ENCODE measurements at places on chromosomes 13 and 19.
A peak's percentile ranks its signal among the peaks of the same experiment; 100 is the strongest.

DNA sequence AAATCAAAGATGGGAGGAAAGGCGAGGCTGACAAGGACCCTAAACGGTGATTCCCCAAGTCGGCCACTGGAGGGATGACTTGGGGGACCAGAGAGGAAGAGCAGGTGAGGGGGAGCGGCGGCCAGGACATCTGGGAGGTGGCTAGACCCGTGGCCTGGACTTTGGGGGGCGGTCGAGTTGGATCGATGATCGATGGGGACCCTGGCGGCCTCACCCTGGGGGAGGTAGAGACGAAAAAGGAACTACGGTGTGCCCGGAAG is 7.7 kb upstream of the CIRBP start:
- DNase-seq: no peak

- DNase-seq: peak; percentile 47
These were observed 605 bp downstream of the CAPNS1 start for GRCh38 chr19:36140304-36141038.

GRCh38 chr13:101841698-101842097 is 389.2 kb downstream of the ITGBL1 start:
- no peak for DNase-seq

DNA sequence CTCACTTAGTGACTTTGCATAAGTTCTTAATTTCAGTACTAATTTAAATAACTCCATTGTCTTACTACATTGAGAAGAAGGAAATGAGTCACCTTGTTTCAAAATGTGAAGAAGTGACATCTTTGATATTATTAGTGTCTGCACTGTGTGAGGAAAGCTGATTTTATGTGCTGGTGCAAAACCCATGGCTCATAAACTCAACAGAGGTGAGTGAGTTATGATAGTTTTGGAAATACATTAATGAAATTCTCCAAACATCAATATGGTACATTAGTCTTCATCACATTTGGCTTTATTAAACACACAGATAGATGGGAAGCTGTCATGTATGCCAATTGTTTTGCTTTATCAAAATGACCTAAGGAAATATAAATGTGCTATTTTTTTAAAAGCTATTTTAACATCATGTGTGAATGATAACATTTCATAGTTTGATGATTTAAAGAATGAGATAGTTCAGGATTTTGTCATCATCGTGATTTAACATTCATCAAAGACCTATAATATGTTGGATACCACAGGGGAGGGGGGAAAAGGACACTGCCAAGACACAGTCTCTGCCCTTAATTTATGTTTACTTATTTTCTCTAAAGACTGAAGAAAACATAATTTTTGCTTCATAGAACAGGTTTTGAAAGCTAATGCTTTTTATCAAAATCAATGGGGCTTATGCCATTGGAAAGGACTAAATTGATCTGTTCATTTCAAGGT is 902.3 kb upstream of the SLITRK1 start:
- no peak for DNase-seq

DNA sequence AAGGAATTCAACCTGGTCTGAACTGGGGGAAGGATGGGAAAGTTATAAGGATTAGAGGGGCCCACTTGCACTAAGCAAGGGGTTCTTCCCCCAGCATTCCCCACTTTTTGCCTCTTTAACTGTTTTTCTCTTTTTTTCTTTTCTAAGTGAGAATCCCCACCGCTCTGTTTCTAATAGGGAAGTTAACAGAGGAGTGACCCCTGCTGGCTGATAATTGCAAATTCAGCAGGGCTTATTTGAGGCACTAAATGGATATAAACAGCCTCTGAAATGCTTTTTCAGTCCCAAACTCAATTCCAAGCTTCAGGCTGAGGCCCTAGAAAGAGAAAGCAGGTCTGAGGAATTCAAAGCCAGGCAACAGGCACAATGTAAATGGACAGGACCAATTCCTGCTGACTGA is 38.2 kb upstream of the CEACAM21 start:
- no peak for DNase-seq

DNA sequence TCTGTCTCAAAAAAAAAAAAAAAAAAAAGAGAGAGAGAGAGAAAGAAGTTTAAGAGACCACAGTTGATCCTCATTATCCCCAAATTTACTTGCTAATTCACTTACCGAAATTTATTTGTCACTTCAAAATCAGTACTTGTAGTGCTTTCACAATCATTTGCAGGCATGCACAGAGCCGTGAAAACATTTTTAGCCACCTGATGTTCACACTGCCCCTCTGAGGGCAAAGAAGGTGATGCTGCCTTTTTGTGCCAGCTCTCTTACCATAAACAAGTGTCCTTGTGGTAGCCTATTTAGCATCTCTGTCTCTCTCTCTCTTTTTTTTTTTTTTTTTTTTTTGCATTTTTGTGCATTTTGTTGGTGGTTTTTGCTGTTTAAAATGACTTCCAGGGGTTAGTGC is 24.1 kb upstream of the CASP14 start:
- no peak for DNase-seq

DNA sequence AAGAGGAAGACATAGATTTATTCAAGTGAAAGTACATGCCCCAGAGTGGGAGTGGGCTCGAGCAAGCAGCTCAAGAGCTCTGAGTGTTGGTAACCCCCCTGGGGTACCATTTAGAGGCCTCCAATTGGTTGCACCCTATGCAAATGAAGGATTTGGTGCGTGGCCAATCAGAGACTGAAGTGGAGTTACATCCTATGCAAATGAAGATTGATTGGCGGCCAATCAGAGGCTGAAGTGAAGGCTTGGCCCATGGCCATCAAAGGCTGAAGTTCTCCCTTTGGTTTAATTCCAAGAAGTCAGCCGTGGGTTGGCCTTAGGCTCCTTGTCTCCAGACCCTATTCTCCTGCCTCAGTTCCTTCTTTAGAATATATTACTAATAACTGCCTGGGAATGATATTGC is 12.9 kb upstream of the IGFL1 start:
- DNase-seq: no peak

All from C1 segment of cervical spinal cord (tissue), 14 donors.